ENCODE measurements at places on chromosomes 4 and X.

DNA sequence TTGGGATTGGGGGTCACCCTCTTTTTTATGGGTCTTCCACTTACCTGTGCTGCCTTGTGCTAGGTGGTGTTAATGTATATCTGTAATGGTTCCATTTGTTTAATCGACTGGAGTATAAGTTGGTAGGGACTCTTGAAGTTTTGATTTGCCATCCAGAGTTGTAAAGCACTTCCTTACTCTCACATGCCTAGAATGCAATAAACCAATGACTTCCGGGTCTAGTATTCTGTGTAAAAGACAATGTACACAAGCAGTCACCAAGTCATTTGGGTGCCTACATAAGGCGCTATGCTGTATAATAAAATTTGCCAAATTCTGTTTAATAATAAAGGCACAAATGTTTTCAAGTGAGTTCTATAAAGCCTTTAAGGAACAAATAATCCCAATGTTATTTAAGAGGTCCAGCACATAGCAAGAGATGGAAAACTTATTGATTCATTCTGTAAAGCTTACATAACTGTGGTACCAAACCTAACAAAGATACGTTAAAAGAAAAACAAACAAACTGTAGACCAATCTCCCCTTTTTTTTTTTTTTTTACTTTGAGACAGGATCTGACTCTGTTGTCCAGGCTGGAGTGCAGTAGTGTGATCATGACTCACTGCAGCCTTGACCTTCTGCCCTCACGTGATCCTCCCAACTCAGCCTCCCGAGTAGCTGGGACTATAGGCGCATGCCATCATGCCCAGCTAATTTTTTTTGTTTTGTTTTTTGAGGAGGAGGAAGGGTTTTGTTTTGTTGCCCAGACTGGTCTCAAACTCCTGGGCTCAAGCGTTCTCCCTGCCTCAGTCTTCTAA is 41.5 kb upstream of the HPRT1 start:
- no peak for DNase-seq

GRCh38 chr4:36310216-36310615 is 28.8 kb downstream of the DTHD1 start:
- DNase-seq = no peak

DNA sequence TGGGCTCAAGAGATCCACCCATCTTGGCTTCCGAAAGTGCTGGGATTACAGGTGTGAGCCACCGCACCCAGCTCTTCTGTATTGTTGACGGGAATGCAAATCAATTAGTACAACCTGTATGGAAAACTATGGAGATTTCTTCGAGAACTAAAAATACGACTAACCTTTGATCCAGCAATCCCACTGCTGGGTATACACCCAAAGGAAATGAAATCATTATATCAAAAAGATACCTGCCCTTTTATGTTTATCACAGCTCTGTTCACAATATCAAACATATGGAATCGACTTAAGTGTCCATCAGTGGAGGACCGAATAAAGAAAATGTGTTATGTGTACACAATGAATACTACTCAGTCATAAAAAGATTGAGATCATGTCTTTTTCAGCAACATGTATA is 49.3 kb downstream of the ELOVL6 start:
- no peak for DNase-seq

DNA sequence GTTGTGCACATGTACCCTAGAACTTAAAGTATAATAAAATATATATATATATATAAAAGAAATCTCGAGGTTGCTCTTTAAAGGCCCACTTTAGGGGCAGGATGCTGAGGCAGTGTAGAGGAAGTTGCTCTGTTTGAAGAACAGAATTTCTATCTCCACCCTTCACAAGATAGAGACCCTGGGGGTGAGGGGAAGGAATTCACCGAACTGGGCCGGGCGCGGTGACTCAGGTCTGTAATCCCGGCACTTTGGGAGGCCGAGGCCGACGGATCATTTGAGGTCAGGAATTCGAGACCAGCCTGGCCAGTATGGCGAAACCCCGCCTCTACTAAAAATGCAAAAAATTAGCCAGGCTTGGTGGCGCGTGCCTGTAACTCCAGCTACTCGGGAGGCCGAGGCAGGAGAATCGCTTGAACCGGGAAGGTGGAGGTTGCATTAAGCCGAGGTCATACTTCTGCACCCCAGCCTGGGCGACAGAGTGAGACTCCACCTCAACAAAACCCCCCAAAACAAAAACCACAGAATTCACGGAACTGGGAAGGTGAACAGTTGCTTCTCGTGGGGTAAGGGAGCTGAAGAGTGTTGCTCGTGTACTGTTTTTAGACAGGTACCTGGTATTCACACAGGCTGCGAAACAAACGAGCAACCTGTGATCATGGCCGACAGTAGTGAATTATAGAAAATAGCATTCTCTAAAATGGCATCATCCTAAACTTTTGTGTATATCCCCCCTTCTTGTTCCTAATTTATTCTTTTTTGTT is 6.2 kb downstream of the PLAC8 start:
- no peak for DNase-seq

GRCh38 chrX:139929876-139930275 is 3.0 kb downstream of the ATP11C start:
- DNase-seq = no peak

DNA sequence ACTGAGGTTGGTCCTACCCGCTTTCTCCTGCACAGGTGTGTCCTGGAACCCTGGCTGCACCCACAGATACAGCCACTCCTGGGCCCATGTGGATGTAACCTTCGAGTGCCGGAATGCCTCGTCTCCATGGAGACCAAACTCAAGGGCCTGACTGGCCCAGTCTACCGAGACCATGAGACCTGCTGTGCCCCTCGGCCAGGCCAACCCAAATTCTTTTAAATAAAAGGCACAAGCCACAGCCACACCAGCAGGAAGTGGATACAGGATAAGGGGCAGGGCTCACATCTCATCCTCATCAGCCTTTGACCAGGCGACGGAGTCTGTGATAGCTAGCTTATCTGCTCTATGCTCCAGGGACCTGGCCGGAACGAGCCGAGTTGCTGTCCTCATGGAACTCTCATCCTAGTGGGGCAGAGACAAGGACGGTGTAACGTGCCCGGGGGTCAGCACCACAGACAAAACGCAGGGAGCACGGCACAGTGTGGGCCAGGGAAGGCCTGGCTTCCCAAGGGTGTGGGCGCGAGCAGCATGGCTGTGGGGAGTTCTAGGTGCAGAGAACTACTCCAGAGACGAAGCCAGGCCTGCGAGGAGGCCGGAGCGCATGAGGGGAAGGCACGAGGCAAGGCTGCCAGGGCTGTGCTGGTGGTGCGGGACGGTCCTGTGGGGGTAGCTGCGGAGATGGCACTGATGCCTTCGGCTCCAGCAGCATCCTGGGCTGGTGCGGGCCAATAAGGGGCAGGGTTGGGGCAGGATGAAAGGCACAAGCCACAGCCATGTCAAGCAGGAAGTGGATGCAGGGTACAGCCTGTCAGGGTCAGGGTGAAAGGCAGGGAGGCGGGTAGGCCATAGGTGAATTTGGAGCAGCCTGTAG is 22.7 kb downstream of the NOP14 start:
- no peak for DNase-seq

- no peak for DNase-seq
These were observed 40.2 kb downstream of the ATP10D start for GRCh38 chr4:47525154-47525819.

GRCh38 chrX:111180750-111181240 is 84.8 kb downstream of the PAK3 start:
- DNase-seq = no peak

Measured in activated CD8-positive, alpha-beta memory T cell treated with anti-CD3 and anti-CD28 coated beads for 4 hours (primary cell).